ENCODE measurements at places on chromosomes 3 and 15. TPM values are rescaled to one million over a fixed set of nuclear protein-coding genes. Genes with fewer than 3 reads are reported as not detected.

DNA sequence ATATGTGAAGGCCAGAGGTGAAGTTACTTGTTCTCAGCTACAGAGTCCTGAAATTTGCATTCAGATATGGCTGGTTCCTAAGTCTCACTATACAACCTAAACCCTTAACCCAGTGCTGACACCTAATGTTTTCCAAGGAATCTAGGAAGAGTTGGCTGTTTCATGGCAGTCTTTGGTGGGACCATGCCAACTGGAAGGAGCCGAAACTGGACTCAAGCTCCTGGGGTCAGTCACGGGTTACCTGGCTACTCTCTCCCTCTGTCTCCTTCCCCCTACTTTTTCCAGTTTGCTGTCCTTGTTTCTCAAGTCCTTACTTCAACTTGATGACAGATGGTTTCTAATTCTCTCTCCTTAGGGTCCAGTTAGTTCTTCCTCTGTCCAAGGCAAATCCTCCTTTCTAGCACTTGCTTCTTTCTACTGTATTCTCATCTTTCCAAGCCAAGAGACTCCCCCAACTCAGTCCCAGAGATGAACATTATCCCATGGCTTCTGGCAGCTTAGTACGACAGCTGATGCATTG, 88.6 kb upstream of the COL6A5 start:
- ATAC-seq: no peak

FOXB1 gene
- 5.3 TPM for total RNA-seq

GRCh38 chr3:80213086-80213485, 445.3 kb upstream of the ROBO1 start:
- ATAC-seq: no peak

AADACL2 gene
- total RNA-seq: 0.14 TPM

GRCh38 chr3:184594371-184595001, 32.9 kb downstream of the EPHB3 start:
- ATAC-seq: no peak

DNA sequence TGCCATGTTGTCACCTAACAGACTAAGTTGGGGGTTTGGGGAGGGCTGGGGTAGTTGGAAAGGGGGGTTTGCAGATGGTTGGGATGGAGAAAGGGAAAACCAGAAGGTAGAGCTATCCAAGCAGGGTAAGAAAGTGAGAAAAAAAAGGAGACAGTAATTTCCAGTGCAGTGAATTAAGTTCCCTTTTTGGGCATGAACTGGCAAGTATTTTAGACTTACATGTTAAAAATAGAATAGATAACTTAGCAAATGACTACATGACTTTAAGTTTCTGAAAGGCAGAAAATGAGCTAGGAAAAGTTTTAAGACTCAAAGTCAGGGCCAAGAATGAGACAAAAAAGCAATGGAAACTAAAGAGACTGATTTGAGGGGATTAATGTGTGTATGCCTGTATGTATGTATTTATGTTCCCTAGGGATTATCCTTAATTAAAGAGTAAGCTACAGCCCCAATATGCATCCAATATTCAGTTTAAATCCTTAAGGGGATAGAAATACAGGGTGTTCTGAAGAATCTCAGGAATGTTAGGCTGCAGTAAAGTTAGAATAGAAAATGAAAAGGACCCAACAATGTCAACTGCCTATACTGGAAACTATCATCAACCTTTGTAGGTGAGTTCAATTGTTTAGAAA, 285.2 kb upstream of the MME start:
- ATAC-seq: no peak

GRCh38 chr3:152253514-152253913, 15.2 kb upstream of the MBNL1 start:
- ATAC-seq: no peak

DNA sequence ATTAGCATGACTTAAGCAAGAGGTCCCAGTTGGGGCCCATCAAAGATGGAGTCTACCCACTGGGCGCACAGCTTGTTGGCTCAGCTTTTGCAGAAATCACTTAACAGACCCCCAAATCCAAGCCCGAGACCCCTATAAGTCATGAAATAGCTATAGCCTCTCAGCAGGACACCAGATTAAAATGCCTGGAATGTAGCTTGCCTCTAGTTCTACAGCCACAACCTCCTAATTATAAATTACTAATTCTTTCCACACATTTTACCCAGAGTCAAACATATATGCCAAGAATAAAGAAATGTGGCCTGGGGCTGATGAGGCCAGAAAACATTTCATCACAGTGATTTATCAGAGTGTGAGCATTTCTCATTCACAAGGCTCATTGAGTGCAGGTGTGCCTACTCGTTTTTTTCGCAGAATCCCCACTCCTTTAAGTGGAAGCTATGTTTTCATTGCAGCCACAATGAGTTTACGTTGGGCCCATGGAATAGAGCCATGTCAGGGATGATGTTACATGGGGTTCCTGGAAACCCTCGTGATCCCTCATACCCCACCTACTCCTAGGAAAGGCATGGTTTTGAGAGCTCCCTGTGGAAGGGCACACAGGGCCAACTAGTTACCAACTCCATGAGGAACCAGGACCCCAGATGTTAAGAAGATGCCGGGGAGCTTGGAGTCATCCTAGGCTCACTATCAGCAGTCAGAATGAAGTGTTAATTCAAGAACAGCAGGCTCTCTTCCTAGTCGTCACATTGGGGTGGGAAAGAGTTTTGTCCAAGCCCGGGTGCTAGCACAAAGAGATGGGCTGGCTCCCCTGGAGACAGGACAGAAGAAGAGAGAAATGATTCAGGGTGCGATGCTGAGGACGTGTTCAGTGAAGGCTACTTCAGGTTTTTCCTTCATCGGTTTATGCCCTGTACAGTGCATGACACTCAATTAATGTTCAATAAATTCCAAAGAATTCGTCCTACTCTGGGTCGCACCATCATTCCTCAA, 90.2 kb upstream of the ABHD17C start:
- ATAC-seq: no peak

DNA sequence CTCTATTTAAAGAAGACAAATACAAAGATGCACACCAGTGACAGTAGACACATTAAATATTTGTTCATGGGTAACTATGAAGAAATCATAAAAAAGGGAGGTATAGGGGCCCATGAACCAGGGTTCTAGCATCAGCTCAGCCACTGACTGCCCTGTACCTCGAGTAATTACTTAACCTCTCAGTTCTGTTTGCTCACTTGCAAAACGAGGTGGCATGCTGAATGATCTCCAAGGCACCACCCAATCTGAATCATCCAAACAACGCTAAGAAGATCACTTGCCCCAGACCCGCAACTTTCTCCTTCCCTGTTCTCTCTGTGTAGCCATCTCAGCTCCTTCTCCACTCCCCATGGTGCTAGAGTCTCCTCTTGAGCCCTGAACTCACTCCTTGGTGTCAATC, 374.7 kb downstream of the VPS13C start:
- no peak for ATAC-seq

TMC3 gene
- 0.16 TPM for total RNA-seq

GRCh38 chr3:108223928-108224327, 1.7 kb upstream of the IFT57 start:
- no peak for ATAC-seq

HMCES gene
- 18.9 TPM for total RNA-seq

DNA sequence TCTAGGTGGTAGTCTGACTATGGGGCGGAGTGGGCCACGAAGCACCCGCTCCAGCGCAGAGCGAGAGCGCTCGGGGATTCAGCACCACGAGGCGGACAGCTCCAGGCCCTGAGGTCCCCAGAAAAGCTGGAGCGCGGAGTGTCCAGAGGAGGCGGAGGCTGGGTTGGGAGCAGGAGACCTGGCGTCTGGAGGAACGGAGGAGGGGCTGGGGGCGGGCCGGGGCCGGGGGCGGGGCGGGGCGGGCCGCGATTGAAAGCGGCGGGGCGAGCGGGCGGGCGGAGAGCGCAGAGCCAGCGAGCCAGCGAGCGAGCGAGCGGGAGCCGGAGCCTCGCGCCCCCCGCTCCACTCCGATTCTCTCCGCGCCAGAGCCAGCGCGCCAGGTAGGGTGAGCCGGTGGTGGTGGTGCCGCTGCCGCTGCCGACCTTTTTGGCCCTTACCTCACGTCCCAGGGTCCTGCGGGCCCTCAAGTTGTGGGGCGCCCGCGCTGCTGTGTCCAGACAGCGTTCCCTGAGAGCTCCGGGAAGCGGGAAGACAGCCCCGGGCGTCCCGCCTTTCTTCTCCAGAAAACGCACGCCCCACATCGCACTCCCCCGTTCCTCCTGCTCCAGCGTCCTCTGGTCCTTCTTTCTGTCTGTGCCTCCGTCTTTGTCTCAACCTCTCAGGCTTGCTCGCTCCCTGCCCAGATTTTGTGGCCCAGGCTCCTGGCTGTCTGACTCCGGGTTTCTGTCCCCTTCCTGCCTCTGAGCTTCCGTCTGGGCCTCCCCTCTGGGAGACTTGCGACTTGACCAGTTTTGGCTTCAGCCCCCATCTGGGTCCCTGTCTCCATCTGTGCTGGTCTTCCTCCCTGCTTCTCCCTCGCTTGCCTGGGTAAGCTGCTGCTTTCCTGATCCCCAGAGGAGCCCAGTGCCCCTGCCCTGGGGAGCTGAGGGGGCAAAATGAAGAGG, at the start of gene GRM2:
TSS of gene GRM2 (plus strand) at position 281 of the 944 bp plus-strand sequence. CDS start 1,916 bp downstream, outside the sequence.
- ATAC-seq: peak; percentile 80

DNA sequence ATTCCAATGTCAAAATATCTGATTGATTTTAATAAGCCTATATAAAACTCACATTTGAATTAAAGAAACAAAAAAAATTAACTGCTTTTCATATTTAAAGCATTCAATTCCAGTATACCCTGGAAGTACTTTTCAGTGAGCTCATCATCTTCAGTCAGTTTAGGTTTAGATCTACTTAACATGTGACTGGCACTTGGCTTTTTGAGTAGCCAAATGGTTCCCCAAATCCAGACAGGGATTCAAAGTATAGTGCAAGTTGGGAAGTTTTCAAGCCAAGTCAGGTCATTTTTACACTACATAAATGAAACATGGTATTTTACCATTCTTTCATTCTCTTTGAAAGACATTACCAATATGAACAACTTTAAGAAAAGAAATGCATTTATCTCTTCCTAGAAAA, 57.5 kb downstream of the ATP8B4 start:
- ATAC-seq: no peak

DNA sequence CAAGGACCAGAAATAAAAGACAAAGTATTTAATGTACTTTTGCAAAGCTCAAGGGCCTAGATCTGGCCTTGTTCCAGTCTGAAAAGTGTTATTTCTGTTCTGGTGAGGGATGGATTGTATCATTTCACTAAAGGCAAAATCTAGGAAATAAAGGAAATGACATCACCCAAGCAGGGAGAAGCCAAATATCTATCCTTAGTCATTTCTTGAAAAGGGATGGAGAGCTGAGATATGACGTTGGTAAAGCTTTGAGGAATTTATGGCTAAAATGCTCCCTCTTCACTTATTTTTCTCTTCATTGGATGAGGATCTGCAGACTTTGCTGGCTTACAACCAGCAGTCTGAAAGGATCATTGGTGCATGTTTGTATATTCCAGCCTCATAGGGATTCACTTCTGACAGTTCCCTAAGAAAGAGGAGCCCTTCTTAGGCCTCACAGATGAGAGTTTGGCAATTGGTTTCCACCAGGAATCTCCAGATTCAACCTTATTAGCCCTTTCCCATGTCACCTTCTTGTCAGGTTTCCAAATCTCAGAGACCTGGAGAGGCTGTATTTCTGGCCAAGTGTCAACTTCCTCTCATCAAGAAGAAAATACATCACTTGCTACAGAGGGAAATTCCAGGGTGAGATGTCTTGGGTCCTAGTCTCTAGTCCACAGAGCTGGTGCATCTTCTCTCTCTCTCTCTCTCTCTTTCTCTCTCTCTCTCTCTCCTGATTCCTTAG, 93.7 kb upstream of the BOC start:
- ATAC-seq: no peak

GRCh38 chr15:25849157-25849921, 13.8 kb downstream of the ATP10A start:
- peak; percentile 58 for ATAC-seq

- peak; percentile 49 for ATAC-seq
These were observed 69.0 kb downstream of the CHD2 start for GRCh38 chr15:92968926-92969651.

ECE2 gene
- total RNA-seq: not detected

DNA sequence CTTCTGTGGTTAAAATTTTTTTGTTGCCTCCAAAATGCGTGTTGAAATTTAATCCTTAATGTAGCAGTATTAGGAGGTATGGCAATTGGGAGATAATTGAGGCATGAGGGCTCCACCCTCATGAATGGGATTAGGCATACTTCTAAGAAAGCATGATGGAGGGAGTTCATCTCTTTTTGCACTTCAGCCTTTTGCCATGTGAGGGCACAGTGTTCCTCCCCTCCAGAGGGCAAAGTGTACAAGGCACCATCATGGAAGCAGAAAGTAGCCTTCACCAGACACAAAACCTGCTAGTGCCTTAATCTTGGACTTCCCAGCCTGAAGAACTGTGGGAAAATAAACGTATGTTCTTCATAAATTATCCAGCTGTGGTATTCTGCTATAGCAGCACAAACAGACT, 429.5 kb downstream of the ZIC1 start:
- no peak for ATAC-seq

SV2B gene
- 7.3 TPM for total RNA-seq

- no peak for ATAC-seq
These were observed 365.2 kb upstream of the AGTR1 start for GRCh38 chr3:148332509-148332908.

GRCh38 chr3:102410616-102411015, 24.2 kb upstream of the ZPLD1 start:
- ATAC-seq: no peak

DNA sequence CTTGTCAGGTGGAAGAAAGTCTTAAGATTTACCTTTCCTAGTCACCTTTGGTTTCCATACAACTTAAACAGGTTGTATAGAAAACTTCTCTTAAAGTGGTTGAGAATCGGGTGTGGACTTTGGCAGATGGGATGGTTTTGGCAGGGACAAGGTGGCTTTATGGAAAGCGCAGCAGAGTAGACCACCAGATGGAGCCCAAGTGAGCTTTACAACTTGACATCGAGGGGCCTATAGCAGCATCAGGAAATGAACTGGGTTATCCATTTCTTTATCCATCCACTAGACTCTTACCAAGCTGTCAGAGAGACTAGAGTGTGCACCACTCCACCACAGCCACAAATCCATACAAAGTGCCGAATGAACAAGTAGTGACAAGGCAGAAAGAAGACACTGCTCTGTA, 85.3 kb upstream of the MBNL1 start:
- peak; percentile 63 for ATAC-seq

MAPKAPK3 gene
- total RNA-seq: 32.3 TPM

GRCh38 chr15:47586653-47587224, 130.6 kb upstream of the SEMA6D start:
- no peak for ATAC-seq

RBM15B gene
- total RNA-seq: 38.4 TPM

- peak; percentile 58 for ATAC-seq
These were observed 140.5 kb upstream of the TBL1XR1 start for GRCh38 chr3:177337541-177338331.

DNA sequence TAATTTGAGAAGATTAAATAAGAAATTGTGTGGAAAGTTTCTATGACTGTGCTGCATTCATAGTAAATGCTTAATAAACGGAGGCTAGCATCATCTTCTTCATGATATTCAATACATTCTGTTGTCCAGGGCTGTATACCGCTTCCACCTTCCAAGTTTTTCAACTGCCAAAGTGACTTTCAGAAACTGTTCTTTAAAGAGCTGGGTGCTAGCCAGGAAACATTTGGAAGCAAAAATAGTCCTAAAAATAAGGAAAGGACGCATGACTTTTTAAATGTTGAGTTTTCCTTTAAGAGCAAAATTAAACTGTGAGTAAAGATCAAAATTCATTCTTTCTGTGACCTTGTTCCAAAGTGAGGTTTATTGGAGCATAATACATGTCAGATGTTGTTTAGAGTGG, 9.4 kb upstream of the ERC2 start:
- ATAC-seq: no peak

COL8A1 gene
- 31.0 TPM for total RNA-seq

- ATAC-seq: no peak
These were observed 3.1 kb upstream of the MAGI1 start for GRCh38 chr3:66041828-66042227.

Measured in motor neuron (in vitro differentiated cells).